ENCODE measurements at places on chromosomes 1 and 21. TPM values are rescaled to one million over a fixed set of nuclear protein-coding genes. Genes with fewer than 3 reads are reported as not detected.
A peak's percentile ranks its signal among the peaks of the same experiment; 100 is the strongest.

Gene EPHB2
- total RNA-seq = 5.0 TPM

Gene NOS1AP
- 3.6 TPM for total RNA-seq

Gene GJA5
- total RNA-seq = 44.5 TPM

DNA sequence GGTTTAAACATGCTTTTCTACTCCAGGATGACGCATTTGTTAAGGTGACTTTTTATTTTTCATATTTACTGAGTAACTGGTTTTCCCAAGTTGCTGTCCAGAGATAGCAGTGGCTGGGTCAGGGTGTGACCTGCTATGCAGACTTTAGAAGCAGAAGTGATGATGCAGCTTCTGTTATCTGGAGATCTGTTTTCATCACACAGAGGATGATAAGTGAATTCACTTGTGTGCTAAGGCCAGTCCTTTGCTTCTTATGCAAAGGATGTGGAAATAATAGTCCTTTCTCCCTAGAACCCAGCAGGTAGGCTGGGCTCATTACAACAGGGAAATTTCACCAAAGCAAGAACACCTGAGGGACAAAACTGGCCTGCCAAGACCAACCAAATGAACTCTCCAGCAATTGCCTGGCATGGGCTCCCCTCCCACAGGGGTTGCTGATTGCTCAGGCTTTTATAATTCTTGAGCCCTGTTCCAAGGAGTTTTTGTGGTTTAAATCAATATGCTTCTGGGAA, 97.8 kb upstream of the LPGAT1 start:
- DNase-seq = peak; percentile 71

DNA sequence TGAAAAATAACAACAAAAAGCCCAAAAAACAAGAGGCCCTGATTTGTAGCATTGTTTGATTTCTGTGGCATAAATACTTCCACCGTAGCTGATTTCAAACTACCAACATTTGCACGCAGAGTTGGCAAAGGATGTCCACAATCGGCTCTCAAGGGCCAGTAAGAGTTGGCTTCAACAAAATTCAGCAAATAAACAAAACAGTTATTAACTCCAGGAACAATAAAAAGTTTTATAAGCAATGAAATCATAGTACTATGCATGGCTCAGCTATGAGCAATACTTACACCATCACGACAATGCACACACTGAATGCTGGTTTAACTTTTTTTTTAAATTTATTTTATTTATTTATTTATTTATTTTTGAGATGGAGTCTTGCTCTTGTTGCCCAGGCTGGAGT, 8.7 kb upstream of the COX20 start:
- no peak for DNase-seq

DNA sequence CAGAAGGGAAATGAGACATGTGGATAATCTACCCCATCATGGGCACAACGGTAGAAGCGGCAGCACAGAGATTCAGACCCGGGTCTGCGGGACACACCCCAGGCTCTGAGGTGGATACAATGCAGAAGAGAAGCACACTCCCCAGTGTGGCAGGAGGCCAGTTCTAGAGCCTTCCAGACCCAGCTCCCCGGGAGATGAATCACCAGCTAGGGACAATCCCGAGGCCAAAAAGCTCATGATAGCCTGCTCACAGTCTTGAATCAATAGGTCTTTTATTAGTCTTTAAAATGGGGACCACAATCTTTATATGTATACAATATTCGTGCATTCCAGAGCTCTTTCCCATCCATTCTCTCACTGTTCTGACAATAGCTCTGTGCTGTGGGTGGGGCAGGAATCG, 57.3 kb upstream of the DIRAS3 start:
- DNase-seq = no peak

Data from lower lobe of right lung (tissue), 2 donors.